Natural killer cell (primary cell): ENCODE measurements at places on chromosomes 6 and 20. TPM values are rescaled to one million over a fixed set of nuclear protein-coding genes. Genes with fewer than 3 reads are reported as not detected.

Gene AURKA
- 1.5 TPM for total RNA-seq

Gene AGER
- total RNA-seq, result 25.1 TPM

Gene MDN1
- 38.0 TPM for total RNA-seq

DNA sequence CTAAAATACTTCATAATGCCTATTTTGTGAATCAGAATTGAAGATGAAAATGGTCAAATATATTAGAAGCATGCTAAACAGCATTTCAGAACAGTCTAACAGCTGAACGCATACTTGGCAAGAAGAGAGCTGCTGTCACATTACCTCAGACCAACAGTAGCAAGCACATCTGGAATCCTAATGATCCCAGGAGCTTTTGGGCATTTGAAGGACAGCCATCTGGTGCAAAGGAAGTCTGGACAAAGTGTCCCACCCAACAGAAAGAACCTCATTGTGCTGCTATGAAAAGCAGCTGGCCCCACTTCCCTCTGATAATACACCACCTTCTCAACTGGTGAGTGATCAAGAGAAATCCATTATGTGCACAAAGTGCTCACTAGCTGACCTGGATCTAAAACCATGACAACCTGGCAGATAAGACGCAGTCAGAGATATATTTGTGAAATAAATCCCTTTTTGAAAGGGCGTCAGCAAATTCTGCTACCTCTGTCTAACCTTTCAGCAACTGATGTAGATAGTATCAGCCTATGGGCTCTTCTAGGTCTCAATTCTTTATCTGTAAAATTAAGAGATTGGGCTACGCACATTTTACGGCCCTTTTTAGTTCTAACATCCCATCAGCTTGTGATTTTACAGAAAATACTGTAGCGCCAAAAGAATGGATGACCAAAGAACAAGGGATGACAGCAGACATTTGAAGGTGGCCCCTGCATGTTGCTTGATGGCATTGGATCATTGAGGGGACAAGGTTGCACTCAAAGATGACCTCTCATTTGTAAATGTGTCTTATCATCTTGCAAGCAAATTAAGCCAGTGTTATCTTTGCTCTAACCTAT is 78.7 kb downstream of the SGK1 start:
- DNase-seq, result no peak

- no peak for DNase-seq
Measured at GRCh38 chr20:2558581-2559278, 22.4 kb downstream of the TMC2 start.

DNA sequence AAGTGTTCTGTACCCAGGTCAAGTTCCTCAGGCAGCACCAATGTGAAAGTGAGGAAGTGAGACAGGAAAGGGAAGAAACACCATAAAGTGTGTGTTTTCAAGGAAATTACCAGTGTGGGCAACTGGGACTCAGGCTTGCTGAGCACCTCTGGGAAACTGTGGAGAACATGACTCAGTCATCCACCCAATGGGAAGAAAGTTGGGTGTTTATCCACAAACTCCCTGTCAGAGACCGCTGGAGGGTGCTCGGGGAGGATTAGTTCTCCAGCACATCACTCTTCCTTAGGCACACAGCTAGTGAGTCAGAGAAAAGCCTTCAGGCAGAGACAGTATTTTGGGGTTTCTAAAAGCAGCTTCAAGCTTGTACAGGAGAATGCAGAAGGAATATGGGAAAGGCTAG is 93.6 kb downstream of the PCSK2 start:
- no peak for DNase-seq
